Ascending aorta (tissue), 2 donors: ENCODE measurements at places on chromosomes 2 and 18.

GRCh38 chr2:3073041-3073595 lies 304.5 kb downstream of the EIPR1 start:
- no peak for DNase-seq

GRCh38 chr2:174222154-174222553 lies 26.2 kb downstream of the OLA1 start:
- no peak for DNase-seq

DNA sequence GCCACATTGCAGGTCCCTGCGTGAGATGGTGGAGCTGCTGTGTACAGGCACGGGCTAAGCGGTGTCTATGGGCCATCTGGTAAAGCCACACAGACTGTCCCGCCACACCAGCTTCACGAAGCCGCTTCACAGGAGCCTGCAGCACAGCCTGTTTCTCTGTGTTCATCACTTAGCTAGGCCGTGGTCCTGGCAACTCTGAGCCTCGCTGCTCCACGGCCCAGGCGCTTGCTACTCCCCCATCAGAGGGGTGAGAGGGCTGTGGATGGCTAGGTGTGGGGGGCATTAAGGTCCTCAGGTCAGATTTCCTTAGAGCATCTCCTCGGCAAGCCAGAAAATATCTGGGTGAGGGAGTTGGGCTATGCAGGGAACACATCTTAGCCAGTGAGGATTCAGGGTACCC lies 225.7 kb downstream of the GLI2 start:
- no peak for DNase-seq

DNA sequence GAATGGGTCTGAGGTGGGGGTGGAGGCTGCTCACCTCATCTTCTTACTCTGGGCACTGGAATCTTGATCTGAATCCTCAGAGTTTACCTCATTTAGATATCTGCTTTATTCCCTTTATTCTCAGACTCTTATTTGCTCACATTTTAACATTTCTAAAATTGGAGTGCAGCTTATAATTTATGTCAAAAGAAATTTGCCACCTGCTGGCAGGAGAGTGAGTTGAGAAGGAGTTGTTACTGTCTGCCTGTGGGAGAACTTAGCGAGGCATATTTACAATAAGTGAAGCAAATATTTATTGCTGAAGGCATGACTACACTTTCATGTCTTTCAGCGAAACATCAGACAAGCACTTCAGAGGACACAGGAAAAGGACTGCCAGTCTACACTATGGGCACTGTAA lies 16.4 kb upstream of the KIAA2012 start:
- no peak for DNase-seq

- DNase-seq = no peak
These were observed 35.2 kb downstream of the ANKAR start for GRCh38 chr2:189709501-189710221.

DNA sequence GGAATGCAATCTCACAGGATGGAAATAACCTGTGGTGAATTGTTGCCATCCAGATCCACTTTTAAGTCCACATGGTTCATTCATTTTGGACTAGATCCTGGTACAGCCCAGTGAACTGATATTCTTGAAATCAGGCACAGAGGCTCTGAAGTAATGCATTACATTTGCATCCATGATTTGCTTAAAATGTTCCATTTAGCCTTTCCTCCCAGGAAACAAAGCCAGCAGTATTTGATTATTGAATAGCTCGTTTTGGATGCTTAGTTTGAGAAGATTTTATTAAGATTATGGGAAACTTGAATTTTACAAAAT lies 995.8 kb upstream of the CDH2 start:
- DNase-seq = no peak

GRCh38 chr2:216695401-216695821 lies at the start of gene IGFBP5:
Gene IGFBP5, minus strand, starts transcription at chr2:216695549. Its CDS starts 774 bp downstream, at chr2:216694775.
- DNase-seq = peak; percentile 92

DNA sequence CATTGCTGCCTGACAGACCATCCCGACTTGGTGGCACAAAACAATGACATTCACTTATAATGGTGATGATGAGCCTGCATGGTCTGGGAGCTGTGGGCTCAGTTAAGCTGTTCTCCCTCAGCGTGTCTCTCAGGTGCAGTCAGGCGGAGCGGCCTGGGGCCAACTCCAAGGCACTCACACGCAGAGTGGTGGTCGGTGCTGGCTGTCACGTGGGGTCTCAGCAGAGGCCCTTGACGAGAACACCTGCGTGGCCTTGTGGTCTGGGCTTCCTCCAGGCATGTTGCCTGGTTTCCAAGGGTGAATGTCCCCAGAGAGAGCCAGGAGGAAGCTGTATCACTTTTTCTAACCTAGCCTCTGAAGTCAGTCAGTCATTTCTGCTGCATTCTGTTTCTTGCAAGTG lies 29.8 kb downstream of the ARMC9 start:
- no peak for DNase-seq

DNA sequence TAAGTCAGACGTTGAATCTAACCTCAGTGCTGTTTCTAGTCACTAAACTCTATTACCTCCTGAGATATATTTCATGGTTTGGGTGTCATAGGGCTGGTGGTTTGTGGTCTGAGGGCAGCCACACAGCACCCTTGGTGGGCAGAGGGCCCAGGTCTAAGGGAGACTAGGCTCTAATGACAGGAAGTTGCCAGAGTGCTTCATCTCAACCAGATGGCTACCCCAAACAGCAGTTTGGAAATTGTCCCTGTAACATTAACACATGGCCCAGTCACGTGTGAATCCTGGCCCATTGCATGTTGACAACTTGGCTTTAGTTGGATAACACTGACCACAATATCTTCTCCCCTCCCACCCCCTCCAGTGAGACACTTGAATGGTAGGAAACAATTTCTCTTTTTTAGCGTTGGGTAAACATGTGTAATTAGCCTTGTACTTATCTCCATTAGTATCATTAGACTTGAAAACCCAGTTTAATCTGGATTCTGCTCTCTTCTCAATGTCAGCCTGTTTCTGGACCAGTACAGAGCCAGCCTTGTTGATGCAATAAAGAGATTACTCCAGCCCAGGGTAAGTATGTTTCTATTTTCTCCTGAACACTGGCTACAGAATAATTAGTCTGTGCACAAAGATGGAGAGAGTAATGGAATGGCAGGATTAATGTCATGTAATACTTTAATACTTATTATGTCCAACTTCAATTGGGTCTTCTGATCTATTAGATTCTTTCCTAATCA lies 187.8 kb upstream of the SIX3 start:
- DNase-seq = no peak

DNA sequence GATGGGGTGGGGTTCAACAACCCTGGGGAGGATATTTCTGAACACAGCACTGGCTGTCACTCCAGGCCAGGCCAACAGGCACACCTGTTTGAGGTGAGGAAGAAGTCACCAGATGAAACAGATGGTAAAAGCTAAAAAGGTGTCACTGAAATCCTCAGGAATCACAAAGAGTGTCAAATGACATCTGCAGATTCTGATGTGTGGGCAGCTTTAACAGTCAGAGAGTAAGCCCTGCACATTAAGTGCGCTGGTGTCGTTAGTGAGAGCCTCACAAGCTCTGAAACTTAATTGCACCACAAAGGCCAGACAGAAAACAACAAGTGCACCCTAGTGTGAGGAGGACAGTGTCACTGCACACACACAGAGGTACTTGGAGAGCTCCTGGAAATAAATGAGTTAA lies 13.6 kb downstream of the FLACC1 start:
- no peak for DNase-seq

DNA sequence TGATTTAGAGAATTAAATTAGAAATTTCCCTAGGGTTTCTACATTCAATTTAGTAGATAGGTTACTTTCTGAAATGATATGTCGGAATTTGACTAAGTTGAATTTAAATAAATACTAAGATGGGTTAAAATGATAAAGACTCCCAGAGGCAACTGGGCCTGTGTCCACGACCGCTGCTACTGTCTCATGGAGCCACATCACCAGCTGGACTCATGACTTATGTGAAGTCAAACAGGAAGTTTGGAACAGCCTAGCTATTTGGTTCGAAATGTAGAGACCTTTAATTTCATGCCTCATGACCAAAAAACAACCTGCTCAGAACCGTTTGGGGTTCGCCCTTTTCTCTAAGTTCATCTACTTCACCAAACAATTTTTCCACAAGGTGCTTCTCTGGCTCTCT lies 22.2 kb downstream of the GRHL1 start:
- DNase-seq = no peak

DNA sequence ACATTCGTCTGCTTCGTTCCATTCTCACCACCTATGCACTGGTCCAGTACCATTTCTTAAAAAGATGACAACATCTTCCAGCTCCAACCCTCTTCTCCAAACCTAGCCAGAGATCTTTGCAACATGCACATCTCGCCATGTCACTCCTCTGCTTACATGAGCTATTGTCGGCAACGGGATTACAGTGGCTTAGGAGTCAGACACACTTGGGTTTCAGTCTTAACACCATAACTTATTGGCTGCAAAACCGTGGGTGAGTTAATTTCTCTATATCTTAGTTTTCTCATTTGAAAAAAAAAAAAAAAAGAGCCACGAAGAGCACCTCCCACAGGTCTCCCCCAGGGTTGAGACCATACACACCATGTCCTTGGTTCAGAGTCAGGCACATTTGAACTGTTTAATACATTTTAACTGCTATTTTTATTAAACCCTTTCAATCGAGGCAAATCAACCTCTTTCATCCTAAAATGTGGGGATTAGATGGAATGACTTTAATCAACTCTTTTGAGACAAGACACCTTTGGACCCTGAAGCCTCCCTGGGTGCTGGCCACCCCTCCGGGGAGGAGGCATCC lies 889 bp downstream of the ANKRD29 start:
- no peak for DNase-seq
